Peyer's patch (tissue), 4 donors: ENCODE measurements at places on chromosomes 5 and 9. TPM values are rescaled to one million over a fixed set of nuclear protein-coding genes. Genes with fewer than 3 reads are reported as not detected.
A peak's percentile ranks its signal among the peaks of the same experiment; 100 is the strongest.

The ZNF483 gene
- 1.6 TPM for total RNA-seq

DNA sequence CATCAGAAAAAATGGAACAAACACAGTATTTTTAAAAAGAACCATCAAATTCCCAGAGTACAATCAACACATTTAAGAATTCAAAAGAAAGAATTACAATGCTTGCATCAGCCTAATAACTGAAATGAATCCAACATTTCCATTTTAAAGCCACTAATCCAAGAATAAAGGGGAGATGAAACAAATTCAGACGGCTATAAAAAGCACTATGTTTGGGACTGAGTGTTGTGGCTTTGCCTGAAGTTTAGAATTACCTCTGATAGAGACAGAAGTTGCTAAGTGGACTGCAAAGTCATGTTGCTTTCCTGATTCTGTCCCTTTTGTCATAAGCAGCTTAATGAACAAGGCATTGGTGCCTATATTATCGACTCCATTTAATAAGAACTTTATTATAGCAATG lies 135.4 kb upstream of the RGMB start:
- no peak for DNase-seq

DNA sequence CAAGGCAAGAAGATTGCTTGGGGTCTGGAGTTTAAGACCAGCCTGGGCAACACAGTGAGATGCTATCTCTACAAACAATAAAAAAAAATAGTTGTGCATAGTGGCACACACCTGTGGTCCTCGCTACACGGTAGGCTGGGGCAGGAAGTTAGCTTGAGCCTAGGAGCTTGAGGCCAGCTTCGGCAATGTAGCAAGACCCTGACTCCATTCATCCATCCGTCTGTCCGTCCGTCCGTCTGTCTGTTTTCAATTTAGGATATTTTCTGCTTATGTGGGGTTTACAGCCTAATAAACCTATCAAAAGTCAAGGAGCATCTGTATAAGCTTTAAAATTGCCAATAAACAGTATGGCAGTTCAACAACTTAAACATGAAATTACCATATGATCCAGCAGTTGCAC lies 19.7 kb downstream of the HMGCR start:
- DNase-seq, result no peak

The LURAP1L gene
- total RNA-seq, result 7.4 TPM

DNA sequence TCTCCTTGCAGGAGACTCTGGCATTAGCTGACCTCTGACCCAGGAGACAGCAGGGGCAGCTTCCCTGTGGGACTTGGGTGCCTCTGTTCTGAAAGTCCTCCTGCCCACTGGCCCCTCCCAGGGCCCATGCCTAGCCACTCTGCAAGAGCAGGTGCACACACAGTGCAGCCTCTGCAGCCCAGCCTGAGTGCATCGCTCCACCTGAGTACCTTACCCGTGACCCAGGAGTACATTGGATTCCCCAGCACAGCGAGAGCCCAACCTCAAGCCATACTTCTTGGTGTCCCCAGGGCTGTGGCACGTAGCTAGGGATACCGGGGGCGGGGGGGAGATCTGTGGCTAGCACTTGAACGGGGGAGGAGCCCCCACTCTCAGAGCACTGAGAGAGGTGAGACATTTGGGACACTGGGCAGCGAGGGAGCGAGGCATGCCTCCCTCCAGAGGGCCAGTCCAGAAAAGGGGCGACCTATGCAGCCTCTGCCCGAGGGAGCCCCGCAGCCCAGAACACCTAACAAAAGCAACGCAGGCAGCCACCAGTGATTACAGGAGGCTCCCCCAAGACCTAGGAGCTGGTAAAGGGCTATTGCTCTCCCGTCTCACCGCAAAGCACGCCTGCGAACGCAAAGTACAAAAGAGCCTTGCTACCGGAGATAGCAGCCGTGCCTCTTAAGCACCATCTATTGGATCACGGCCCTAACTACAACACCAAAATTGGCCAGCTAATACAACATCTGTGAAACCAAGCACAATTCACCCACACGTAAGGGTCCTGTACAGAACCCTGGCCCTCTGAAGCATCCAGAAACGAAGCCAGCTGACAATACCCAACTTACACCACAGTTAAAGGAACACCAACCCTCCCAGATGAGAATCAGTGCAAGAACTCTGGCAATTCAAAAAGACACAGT lies 826 bp upstream of the PRDM9 start:
- no peak for DNase-seq

- DNase-seq, result no peak
Measured at GRCh38 chr5:73727470-73727869, 101.5 kb downstream of the ARHGEF28 start.

The C5orf58 gene
- total RNA-seq, result not detected

- DNase-seq, result peak; percentile 42
Measured at GRCh38 chr5:6633469-6634245, 417 bp downstream of the SRD5A1 start.

DNA sequence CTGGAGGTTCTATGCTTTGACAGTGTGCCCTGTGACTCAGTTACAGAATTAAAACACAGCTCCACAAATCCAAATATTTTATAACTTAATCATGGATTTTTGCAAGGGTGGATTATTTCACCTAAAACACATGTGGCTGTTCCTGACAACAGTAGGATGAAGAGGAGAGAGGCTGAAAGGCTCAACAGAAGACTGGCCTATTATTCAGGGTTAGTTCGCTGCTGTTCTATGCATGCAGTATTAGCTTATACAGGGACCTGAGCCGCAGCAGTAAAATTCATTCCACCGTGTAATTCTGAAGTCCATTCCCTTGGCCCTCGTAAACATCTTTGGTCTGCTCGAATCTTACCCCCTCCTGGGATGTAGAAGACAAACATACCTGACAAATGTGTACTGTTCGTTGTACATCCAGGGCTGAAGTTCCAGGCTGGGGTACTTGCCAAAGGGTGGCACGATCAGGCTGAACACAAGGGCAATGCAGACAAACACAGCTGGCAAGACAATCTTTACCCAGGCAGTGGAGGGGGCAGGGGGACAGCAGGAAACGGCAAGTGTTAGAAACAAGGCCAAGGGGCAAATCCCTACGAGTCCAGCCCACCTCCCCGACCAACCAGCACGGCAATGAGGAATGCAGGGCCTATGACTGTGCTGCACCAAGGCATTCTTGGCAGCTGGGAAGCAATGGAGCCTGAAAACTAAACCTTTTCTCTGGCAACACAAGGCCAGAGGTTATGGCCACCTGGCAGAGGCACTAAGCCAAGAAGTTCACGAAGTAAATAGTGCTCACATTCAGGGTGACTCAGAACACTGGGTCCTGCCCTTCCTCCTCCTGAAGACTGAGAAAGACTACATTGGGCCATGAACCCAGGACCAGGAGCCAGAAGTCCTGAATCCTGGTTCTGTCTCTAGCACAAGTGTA lies 46.8 kb downstream of the NIPSNAP3B start:
- DNase-seq, result no peak

The MELK gene
- 3.3 TPM for total RNA-seq

DNA sequence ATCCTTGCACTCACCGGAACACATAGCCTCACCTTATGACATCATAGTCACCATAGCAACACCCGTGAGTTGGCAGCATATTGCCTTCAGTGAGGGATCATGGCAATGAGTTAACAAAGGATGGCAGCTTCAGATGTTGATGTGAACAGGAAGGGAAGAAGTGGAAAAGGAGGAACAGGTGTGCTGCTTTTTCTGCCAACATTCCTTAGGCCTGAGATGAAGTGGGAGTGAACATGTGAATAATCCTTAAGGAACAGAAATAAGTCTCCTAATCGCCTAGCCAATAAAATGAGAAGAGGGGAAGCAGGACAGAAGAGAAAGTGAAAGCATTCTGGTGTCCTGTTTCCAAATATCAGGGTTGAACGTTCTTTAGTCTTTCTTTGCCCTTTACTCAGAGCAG lies 360.0 kb downstream of the BRINP1 start:
- DNase-seq, result no peak

DNA sequence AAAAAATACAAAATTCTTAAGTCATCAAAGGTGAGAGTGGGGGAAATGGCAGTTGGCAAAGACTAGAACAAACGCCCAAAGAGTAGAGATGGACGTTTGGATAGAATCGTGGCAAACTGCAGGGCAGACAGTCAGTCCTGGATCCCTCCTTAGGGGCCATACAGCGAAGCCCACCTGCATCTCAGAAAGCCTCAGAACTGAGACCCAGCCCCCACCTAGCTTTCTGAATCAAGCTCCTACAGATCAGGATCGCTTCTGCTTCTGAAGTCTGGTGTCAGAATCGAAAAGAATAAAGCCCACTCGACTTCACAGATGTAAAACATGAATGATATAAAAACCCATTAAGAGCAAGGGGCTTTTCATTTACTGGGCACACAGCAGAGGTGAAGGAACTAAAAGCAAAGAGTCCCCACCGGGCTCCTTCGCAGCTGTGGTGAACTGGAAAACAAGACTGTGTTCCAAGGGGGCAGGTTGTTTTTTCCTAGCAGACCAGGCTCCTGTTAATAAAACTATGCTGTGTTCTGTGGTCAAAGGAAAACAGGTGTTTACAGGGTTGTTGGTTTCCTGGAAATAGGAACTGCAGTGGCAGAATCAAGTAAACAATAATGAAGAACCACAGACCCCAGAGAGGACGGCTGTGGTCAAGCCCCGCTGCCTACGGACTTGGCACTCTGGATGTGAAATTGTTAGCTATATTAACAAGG lies 91.8 kb downstream of the TLE1 start:
- no peak for DNase-seq

The NUTM2F gene
- total RNA-seq, result not detected

The SPATA31A5 gene
- not detected for total RNA-seq

The SPACA9 gene
- total RNA-seq, result 1.2 TPM

GRCh38 chr9:130454096-130454811 lies 9.5 kb downstream of the ASS1 start:
- DNase-seq, result no peak
